ENCODE measurements at places on chromosomes 11 and 22.
A peak's percentile ranks its signal among the peaks of the same experiment; 100 is the strongest.

DNA sequence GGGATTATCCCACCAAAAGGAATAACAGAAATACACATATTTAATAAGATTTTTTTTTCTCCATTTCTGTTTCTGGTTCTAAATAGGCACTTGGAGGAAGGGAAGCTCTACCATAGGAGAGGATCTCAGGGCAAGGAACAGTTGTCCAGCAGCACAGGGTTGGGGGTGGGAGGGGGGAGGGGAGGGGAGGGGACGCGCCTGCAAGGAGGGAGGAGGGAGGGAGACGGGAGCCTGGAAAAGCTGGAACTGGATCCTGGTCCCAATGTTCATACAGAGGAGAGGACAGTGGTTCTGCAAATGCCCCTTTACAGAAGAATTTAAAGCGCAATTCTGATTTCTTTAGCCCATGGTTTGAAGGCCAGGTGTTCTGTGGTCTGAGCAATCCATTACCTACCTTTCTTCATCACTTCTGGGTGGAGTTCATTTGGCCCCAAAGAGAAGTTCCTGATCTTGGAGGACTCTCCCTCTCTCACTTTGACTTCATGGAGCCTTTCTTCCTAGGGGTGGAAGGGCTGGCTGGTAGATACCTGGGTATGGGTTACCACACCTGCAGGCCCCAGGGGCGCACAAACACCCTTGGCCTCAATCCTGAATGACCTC, 348.9 kb upstream of the NCAM1 start:
- DNase-seq = no peak

- peak; percentile 30 for DNase-seq
These were observed 904 bp downstream of the C2CD3 start for GRCh38 chr11:74169738-74170458.

DNA sequence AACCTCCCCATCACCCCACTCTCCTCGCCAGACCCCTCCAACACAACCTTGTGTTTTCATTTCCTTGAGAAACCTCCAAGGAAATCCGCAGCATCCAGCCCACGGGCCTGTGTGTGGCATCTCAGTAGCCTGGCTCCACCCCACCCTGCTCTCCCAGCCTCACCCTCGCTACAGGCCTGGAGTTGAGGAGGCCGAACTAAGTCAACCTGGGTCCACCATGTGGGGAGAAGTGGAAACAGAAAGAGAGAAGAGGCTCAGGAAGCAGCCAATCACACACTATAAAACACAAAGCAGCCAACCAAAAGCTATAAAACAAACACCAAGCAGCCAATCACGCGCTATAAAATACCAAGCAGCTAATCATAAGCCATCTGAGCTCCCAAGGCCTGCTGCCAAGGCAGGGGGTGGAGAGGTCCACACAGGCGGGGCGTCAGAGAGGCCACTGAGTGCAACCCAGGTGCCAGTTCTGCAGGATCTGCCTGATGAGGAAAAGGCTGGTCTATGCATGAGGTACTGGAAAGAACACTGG, 72.0 kb downstream of the MICAL3 start:
- DNase-seq = no peak

DNA sequence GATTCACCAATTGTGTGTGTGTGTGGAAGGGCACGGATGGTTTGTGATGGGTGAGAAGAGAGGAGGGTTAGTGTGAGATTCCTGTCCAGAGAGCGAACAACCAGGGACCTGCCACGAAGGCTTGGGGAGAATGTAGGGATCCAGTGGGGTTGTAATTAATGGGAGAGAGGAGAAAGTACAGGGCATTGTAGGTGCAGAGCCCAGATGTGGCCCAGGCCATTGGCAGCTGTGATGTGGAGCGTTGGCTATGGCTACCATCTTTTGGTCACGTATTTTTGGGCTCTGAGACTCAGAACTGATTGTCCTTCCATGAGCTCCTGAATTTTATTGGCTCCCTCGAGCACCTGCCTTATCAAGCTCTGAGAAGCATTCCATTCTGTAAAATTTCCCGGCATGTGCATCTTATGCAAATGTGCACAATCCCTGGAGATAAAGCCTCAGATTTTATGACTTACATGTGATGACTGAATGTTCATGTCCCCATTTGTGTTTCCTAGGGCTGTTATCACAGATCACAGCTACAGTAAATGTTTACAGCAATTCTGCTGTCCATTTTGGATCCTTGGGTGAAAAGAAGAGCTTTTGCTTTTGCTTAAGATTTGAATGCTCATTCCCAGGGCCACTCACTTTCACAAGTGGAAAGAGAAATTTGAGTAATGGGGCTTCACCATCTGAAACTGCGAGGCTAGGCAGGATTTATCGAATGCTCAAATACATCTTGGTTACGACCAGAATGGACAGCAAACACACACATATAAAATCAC, 33.1 kb downstream of the SLC5A1 start:
- no peak for DNase-seq

GRCh38 chr22:35674335-35674734, 26.1 kb downstream of the APOL6 start:
- no peak for DNase-seq

- DNase-seq = no peak
These were observed 44.2 kb upstream of the MYH9 start for GRCh38 chr22:36431977-36432376.

- DNase-seq = no peak
These were observed 65.9 kb downstream of the C11orf58 start for GRCh38 chr11:16804104-16804947.

DNA sequence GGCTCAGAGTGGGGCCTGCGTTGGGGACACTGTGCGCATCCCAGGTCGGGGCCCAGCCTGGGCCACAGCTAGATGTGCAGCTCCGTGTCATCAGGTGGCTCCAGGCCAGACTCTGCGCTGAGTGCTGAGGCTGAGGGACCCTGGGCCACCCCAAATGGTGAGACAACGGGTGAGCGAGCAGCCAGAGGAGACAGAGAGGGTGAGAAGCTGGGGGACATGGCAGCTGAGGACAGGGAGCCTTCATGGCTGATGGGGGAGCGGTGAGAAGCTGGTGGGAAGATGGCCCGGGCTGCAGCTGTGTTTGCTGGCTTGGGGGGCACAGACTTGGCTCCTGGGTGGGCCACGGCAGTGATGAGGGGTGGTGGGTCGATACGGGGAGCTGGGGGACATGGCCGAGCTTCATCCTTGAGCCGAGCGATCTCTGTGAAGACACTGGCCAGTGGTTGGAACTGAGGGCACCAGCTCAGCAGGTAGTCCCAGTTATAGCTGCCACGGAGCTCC, 2.5 kb upstream of the TPP1 start:
- DNase-seq = no peak

DNA sequence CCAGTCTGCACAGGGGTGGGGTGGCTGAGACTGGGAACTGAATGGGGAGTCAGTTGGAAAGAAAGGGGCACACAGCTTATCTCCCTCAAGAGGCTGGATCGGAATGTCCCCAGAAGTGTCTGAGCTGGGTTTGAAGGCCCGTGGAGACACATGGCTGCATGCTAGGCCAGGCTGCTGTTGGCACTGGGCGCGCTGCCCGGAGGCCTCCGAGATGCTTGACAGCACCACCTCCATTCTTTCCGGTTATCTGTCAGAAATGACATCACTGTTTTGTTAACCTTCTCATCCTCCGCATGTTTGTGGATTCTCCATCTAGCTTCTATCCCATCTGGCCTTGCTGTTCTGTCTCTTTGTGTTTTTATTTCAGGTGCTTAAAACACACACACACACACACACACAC, 85.5 kb downstream of the APIP start:
- DNase-seq = no peak

DNA sequence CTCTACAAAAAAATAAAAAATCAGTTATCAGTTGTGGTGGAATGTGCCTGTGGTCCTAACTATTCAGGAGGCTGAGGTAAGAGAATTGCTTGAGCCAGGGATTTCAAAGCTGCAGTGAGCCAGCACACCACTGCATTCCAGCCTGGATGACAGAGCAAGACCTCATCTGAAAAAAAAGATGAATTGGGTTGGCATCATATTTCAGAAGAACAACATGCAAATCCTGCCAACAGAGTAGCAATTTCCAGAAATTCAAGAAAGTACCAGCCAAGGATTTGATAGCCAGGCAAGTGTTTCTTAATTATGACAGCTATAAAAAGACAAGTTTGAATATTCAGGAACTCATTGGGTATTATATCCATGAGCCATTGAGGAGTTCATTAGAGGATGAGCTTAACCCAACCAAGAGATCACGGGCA, 75.2 kb downstream of the USP47 start:
- DNase-seq = no peak

DNA sequence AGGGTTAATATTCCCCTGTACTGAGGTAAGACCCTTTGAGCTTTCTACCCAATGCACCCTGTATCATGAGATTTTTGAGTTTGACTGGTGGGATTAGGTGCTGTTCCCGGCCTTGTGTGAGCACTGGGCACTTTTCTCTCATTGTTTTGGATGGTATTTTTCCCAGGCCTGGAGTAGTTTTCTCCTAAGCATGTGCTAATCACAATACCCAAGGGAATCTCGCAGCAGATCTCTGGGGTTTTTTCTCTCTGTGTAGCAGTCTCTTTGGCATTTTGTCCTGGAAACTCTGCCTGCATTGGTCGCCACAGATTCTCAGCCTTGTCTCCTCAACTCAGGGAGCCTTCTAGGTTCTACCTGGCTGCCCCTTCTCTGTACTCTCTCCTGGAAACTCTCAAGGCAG, 19.9 kb downstream of the IGHMBP2 start:
- DNase-seq = no peak
